Cortex of kidney (tissue), 1 donor: ENCODE measurements at places on chromosomes 13 and 19.

DNA sequence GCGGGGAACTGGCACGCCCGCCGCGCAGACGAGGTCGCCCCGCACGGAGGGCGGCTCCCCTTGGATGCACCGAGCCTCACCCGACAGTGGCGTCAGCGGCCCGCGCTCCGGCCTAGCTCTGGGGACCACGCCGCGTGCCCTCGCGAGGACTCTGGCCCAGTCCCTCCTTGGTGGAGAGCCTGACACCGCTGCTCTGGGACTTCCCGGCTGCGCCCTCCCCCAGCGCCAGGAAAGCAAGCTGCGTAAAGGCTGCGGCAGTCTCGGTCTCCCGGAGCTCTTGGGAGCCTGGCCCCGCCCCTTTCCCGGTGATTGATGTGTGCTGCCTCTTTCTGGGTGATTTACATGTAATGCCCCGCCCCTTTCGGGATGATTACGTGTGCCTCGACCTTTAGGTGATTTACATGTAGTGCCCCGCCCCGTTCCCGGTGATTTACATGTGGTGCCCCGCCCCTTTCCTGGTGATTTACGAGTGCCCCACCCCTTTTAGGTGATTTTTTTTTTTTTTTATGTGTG is at the start of gene LENG9:
TSS of gene LENG9 (minus strand) at position 248 of the 513 bp plus-strand sequence. CDS start 252 bp downstream, outside the sequence.
- DNase-seq = no peak

DNA sequence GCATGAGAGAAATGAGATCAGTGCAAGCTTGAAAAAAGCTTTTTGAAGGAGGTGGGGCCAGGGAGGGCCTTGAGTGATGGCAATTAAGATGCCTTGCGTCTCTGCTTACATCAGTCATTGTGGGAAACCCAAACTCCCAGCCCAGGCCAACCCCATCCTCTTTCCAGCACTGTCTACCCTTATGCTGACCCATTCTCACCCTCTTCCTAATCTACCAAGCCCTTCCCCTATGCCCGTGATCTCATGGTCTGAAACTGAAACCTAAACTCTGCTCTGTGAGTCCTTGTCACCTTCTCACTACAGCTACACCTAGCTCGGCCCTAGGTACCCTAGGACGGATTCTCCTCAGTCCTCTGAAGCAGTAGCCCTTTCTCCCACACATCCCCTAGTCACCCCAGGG is 36.0 kb upstream of the SERP2 start:
- no peak for DNase-seq

GRCh38 chr13:50901701-50902100 is 7.9 kb upstream of the RNASEH2B start:
- no peak for DNase-seq

DNA sequence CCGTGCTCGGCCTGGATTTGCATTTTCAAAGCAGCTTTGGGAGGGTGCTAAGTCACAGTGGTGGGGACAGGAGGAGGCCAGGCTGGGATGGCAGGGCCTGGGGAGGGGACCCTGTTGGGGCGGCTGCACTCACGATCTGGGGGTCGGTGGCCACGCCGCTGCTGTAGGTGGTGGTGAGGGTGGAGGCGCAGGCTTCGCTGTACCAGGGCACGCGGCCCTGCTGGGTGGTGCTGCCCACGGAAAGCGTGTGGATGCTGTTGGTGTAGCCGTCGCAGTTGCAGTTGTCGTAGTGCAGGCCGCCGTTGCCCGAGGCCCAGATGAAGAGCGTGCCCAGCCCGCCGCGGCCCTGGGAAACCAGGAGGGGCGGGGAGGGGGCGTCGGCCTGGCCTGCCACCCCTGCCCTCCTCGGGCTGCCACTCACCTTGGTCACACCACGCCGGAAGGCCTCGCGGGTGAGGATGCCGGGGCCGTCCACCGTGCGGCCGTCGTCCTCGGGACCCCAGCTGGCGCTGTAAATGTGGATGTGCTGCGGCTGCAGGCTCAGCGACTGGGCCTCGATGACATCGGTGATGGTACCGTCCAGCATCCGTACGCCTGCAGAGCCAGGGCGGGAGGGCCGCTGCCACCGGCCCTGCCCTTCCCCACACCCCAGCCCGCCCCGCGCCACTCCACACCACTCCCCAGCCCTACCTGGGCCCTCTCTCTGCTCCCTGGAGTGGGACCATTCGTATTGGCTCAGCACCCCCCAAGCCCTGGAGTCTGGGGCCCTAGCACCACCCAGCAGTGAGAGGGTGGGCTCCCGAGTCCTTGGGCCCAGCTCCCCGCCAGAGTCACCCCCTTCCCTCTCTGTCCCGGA is 3.2 kb downstream of the PCSK4 start:
- no peak for DNase-seq

- DNase-seq = no peak
Observed at GRCh38 chr13:45113233-45114224, 6.8 kb upstream of the GTF2F2 start.

- DNase-seq = no peak
Observed at GRCh38 chr13:59527500-59527899, 636.2 kb downstream of the DIAPH3 start.

- DNase-seq = no peak
Observed at GRCh38 chr13:95113601-95114000, 187.7 kb downstream of the ABCC4 start.

DNA sequence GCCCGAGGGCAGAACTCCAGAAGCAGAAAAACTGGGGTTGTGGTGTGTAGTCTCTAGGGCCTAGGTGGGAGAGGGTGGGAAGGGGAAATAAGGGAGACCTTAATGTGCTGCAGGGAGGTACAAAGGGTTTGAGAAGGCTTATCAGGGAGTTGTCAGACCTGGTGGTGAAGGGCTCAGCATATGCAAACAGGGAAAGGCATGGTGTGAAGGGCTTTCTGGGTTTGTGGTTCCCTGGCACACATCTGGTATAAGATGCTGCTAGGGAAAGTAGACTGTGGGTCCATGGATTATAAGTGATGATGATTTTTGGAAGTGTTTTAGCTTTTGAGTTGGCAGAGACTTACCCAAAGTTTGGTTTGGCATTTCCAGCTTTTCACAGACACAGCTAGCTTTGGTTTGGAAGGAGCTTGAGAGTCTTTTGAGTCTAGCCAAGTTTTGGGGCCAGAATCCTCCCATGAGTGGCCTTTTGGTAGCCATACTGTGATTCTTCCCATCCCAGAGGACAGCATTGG is 2.2 kb downstream of the TRIM28 start:
- DNase-seq = no peak

DNA sequence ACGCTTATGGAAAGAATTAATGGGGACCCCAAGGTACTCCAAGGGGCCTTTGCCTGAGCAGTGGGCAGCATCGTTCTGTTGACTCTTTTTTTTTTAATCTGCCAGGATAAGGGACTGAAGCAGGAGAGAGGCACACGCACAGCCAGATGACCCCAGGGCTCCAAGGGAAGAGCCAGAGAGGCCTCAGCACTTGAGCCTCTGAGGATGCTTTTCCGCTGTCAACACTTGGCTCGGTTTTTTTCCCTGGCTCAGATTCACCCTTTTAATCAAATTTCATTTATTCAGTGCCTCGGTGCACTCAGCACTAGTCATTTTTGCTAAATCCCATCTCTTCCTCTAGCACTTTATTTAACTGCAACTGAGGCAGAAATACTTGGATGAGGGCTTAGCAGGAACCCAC is 226.3 kb downstream of the FGF9 start:
- no peak for DNase-seq

DNA sequence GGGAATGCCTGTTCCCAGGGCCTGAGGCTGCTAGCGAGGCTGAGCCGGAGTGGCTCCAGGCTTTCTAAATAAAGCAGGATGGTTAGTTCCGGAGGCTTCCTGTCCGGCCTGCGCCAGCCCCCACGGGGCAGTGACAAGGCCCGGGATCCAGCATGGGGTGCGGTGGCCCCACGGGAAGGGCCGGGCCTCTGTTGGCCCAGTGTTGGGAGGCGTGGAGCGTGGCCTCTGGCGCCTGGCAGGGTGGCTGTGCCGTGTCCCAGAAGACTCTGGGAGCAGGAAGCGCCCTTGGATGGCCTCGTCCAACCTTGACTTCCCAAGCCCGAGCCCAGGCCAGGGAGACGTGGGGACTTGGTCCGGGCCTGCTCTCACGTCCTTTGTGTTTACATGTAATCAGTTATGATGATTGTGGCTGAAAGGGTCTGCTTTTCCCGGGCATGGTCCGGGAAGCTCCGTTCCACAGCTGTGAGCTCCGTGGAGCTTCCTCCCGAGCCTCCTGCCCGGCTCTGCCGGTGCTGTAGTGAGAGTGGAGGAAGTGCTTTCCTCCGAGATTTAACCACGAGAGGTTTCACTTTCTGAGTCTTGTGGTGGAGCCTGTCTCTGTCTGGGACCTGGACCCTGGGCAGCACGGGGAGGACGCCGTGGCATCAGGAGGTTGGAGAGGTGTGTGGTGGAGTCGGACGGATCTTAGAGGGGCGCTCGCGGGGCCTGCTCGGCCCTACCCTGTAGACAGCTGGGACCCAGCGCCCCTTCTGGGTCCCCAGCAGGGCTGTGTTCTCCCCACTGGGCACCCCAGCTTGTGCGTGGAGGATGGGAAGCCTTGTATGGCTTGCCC is 4.6 kb downstream of the GNA11 start:
- DNase-seq = no peak

DNA sequence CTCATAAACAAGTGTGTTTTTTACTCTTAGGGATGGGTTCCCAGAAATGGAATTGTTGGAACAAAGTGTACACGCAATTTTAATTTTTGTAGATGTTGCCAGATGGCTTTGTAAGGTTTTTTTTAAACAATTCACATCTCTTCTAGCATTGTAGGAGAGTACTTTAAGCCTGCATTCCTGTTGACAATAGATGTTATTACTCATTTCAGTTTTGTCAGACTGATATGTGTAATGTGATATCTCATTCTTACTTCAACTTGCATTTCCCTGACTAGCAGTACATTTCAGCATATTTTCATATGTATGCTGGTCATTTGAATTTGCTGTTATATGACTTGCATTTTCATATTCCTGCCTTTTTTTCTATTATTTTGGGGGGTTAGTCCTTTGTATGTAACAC is 186.6 kb upstream of the SLITRK6 start:
- DNase-seq = no peak

DNA sequence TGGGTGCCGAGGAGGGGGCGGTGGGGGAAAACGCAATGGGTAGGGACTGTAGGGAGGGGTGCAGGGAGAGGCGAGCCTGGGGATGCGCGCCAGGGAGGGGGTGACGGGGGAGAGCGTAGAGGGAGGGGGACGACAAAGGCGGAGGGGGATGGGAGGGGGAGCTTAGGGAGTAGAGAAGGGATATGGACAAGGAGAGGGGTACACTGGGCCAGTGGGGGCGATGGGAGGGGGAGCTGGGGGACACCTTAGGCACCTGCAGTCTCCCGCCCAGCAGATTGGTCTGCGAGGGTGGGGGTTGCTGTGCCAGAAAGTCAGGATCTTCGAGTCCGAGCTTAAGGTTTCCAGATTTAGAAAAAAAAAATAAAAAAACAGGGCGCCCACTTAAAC is 15.7 kb downstream of the CCDC124 start:
- no peak for DNase-seq

- DNase-seq = no peak
Observed at GRCh38 chr13:93298713-93299112, 72.1 kb downstream of the GPC6 start.

DNA sequence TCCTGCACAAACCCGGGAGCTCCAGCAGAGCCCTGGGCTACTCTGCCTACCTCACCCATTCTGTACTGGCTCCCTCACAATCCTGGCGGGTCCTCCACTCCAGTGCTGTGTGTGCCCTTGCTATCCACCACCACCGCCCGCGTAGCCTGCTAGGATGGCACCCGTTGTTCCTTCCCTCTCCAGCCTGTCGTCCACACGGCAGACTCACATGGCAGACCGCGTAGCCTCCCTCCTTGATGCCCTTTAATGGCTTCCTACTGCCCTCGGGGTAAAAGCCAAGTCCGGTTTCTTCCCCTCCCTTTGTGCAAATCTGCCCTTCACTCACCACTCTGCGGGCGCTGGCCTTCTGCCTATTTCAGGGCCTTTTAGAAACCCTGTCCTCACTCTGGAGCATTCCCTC is 106.6 kb downstream of the RAB20 start:
- no peak for DNase-seq

- DNase-seq = no peak
Observed at GRCh38 chr13:40619479-40619814, 47.0 kb downstream of the FOXO1 start.

- no peak for DNase-seq
Observed at GRCh38 chr19:21519488-21519887, 14.1 kb downstream of the ZNF429 start.

GRCh38 chr19:2426611-2427428 is 566 bp downstream of the TIMM13 start:
- no peak for DNase-seq

GRCh38 chr13:68410007-68410406 is 1179.9 kb upstream of the PCDH9 start:
- DNase-seq = no peak

DNA sequence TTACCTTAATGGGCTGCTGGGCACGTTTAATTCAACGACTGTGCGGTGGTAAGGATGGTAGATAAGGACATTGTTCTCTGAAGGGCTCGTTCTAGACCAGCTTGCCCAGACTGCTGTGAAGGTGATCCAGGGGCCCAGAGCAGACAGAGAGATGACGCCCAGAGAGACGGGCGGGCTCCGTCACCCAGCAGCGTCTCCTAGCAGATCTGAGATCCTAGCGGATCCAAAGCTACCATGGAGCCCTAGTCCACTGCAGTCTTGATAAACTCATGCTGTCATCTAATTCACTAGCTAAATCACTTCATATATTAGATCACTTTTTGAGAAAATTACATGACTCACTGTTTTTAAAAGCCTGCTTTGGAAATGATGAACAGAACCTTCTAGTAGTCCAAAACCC is 21.5 kb downstream of the COL4A2 start:
- DNase-seq = no peak

- no peak for DNase-seq
Observed at GRCh38 chr13:108962654-108963053, 333.2 kb downstream of the MYO16 start.

- DNase-seq = peak; percentile 94
Observed at GRCh38 chr19:3336680-3337523, 29.5 kb upstream of the NFIC start.

- no peak for DNase-seq
Observed at GRCh38 chr13:21541271-21541670, 62.7 kb downstream of the MICU2 start.

DNA sequence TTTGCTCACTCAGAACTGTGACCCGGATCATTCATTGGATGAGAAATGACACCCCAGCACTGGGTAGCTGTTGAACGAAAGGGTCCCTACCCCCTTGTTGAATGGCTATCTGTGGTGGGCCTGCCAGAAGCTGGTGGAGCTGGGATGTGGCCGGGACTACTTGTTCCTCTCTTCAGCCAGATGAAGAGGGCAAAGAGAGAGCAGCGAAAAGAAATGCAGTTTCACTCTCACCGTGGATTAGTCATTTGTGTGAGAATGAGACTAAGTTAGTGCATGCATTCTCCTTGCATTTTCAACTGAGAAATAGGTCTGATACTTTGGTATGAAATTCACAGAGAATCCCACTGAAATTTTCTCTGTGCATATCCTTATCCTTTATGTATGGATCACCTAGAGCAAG is 553.1 kb downstream of the IRS2 start:
- no peak for DNase-seq

DNA sequence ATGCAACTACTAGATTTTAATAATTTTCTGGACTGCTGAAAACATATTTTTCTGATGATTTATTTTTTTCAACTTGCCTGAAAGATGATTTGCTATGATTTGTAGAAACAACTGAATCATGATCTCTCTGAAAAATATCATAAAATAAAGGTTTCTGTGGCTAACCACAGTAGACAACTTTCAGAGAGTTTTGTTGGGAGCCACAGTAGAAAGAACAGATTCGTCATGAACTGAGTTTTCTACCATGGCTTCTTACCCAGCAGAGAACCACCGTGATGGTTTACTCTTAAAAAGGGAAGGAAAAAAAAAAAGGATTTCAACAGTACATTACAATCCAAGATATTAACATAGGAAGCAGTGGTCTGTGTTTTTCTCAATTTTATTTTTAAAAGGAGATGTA is 18.0 kb downstream of the ZAR1L start:
- no peak for DNase-seq
